ENCODE measurements at places on chromosomes 3 and 15.

DNA sequence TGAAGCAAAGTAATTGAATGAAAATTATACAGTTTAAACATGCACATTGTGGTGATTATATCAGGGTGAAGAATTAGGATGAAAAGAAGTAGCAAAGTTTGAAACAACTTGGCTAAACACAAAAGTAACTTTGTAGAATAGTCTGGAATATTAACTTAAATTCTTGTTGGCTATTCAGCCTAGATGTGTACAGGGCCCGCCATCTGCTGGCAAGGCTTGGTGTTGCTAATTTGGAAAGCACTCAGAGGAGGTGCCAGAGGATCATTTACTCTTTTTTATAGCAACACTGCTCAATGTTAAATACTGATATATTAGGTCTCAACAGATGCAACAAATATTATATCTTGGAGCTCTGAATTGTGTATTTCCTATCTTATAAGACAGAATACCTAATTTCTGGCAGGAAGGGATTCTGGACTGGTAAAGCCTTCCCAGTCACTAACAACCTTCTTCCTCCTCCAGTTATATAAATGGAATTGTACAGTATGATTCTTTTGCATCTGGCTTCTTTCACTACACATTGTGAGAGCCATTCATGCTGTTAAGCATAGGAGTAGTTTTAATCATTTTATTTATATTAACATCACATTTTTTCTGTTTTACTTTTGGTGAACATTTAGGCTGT is 36.1 kb downstream of the TTC23 start:
- peak; percentile 46 for DNase-seq

DNA sequence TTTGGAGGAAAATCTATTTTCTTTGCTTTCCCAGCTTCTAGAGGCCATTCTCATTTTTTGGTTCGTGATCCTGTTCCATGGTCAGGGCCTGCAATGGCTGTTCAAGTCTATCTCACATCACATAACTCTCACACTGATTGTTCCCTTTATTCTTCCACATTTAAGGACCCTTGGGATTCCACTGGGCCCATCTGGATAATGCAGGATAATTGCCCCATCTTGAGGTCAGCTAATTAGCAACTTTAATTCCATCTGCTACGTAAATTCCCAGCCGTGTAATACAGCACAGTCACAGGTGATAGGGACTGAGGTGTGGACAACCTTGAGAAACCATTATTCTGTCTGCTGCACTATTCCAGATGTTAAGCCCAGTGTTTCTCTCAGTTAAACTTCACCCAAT is 311.6 kb upstream of the CNTN4 start:
- DNase-seq: no peak

DNA sequence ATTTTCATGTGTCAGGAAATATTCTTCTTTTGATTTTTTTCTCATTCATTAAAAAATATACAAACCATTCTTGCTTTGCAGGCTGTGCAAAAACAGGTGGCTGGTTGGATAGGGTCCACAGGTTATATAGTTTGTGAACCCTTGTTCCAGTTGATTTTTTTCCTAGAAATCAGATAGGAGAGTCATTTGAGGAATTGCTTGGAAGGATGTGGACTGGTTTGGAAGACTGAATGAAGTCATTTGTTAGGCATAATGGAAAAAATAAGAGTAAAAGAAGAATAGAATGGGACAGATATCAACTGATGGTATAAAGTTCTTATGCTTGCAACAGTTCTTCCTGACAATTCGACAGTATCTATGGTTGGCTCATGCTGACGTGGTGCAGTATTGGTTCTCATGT is 189.4 kb downstream of the PTPRG start:
- DNase-seq: no peak

DNA sequence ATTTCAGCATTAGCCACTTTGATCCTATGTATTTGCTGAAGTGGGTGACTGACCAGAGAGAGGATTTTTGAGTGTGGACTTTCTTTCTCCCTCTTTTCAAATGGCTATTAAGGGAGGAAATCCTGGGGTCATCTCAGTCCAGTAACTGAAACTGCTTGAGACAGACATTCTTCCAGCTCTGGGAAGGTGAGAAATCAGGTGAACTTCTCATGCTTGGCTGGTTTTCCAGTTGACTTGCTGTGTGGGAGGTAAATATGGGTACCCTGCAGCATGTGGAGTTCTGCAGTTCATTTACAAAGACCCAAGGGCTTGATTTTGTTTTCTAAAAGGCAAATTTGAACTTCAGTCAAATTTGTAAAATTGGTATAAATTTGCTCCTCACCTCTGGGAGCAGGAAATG is 461.1 kb upstream of the TBL1XR1 start:
- DNase-seq: no peak

DNA sequence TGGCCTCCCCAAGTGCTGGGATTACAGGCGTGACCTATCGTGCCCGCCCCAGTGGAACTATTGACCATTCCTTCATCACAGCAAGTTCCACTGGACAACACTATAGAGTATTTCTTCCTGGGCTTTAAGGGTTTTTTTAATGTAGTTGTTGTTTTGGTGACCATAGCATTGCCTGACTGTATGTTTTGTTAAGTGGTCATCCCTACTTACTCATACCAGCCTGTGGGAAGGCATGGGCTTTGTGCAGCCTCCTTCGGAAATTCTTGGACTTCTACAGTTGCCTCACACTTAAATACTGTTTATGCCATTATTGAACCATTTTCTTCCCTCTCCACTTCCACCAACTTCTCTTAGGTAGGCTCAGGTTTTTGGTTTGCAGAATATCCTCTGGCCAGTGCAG is 19.9 kb upstream of the ALPK3 start:
- DNase-seq: no peak

GRCh38 chr15:63826528-63826927 is 7.2 kb downstream of the HERC1 start:
- DNase-seq: no peak

GRCh38 chr3:175297216-175297615 is 438.1 kb downstream of the NAALADL2 start:
- no peak for DNase-seq

- DNase-seq: peak; percentile 4
Measured at GRCh38 chr3:44584646-44585501, at the start of gene ZNF660. ZNF660 (plus strand) TSS chr3:44584964; CDS start chr3:44594194, 9,230 bp downstream.

DNA sequence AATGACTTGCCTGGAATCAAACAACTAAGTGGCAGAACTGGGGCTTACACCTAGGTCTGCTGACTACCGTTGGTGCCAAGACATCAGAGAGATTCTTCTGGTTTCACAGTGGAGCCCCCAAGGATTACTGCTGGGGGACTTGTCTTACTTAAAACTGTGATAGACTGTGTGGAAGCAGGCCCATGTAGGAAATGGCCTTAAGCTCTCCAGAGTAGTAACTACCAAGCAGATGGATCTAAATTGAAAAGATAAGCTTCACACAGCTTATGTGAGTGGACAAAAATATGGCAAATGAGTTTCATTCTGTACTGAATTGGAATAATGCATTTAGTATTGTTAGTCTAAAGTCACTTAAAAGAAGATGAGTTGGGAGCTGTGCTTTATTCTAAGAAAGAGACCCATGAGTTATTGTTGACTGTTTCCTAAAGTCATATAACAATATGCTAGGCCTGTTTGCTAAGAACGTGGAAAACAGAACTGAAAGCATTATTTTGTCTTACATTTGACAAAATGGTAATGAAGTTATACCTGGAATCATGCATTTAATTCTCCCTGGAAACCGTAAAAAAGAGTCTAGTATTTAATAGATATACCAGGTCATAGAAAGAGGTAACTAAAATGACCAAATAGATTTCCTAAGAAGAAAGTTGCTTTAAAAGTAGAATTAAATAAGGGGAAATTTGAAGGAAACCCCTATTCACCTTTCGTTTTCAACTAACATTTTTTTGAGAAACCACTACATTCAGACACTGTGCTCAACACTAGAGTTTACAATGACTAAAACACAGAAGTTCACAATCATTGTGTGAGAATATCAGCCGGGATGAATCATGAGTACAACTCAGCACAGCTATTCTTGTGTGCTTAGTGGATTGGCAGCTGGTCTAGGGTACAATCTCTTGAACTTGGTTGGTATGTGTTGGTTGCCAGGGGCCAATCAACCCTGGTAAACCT is 13.0 kb upstream of the MAPK6 start:
- DNase-seq: no peak

GRCh38 chr3:41956574-41956973 is 5.3 kb downstream of the ULK4 start:
- DNase-seq: no peak

DNA sequence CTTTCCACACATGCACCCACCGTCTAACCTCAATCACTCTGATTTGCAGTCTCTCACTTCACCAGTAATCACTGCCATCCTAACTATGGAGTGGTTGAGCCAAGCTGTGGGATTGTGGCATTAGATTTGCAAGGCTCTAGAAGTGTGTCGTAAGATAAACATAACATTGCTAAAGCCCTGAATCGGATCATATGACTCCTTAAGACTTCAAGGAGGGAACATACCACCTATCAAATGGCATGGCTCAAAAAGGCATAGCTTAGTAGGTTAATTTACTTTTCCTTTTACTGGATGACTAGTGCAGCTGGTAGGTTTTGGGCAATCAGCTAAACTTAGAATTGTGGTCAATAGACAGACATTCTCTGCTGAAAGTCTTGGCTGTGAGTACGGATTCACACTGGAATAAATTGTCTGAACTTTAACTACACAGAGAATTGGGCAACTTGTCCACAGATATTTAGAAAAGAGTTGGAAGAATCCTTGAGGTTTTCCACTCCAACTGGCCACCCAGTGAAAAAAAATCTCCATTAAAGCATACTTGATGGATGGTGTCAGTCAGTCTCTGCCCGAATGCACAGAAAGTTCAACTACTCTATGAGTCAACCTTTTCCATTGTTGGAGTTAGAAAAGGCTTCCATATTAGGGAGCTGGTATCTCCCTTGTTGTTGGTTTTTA is 476.7 kb upstream of the CBLB start:
- no peak for DNase-seq

DNA sequence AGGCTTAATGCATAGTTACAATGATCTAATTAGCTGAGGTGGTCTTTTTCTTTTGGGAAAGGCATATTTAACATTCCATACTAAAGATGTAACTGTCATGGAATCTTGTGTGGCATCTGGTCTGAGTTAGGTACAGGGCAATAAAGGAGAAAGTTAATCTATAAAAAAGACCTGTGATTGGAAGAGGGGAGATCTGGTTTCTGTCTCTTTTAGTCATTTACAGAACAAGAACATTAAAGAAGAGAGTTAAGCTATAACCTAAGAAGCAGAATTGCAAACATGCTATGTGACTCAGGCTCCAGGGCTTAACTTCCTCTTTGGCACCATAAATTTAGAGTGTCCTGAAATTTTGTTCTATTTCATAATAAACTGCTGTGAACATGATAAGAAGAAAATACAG is 47.2 kb upstream of the MME start:
- DNase-seq: no peak

DNA sequence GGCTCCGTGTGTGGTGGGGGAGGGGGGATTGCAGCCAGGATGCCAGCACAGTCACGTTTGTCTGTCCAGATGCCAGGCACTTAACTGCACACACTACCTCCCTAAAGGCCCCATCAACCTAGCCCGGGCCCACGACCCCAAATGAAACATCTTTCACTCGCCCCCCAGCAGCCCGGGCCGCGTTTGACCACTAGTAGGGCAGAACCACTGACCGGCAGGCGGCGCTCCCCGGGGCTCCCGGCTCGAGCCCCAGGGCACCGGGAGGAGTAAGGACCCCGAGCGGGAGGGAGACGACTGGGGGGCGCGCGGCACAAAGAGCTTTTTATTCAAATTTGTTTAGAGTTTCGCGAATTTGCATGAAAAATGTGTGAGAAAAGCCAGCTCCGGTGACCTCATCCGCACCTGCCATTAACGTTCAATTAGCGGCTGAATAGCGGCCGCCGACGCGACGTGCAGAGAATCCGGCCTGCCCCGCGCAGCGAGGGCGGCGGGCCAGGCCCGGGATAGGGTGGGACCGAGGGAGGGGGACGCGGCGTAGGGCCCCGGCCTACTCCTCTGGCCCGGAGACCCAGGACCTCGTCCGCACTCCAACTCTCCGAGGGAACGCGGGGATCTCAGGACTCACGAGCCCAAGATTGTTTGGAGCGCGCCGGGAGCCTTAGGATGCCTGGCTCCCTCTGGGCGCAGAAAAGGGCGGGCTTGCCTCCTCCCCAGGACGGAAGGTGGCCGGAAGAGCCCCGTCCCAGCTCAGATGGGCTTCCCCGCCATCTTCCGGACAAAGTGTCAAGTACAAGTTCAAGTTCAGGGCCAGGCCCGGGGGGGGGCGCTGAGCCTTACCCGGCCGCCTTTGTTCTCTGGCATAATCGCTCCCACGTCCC is 64.9 kb upstream of the POLG start:
- no peak for DNase-seq

GRCh38 chr3:63351159-63352007 is 73.3 kb downstream of the SYNPR start:
- DNase-seq: no peak

DNA sequence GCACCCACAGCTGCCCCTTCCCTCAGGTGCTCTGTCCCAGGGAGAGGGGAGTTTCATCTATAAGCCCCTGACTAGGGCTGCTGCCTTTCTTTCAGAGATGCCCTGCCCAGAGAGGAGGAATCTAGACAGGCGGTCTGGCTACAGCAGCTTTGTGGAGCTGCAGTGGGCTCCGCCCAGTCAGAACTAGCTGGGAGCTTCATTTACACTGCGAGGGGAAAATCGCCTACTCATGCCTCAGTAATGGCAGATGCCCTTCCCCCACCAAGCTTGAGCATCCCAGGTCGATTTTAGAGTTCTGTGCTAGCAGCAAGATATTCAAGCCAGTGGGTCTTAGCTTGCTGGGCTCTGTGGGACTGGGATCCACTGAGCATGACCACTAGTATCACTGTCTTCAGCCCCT is 181.2 kb upstream of the RARB start:
- DNase-seq: no peak

- DNase-seq: no peak
Measured at GRCh38 chr3:186152889-186153292, 44.0 kb upstream of the ETV5 start.

- DNase-seq: no peak
Measured at GRCh38 chr3:60065227-60065868, 1015.5 kb upstream of the CFAP20DC start.

DNA sequence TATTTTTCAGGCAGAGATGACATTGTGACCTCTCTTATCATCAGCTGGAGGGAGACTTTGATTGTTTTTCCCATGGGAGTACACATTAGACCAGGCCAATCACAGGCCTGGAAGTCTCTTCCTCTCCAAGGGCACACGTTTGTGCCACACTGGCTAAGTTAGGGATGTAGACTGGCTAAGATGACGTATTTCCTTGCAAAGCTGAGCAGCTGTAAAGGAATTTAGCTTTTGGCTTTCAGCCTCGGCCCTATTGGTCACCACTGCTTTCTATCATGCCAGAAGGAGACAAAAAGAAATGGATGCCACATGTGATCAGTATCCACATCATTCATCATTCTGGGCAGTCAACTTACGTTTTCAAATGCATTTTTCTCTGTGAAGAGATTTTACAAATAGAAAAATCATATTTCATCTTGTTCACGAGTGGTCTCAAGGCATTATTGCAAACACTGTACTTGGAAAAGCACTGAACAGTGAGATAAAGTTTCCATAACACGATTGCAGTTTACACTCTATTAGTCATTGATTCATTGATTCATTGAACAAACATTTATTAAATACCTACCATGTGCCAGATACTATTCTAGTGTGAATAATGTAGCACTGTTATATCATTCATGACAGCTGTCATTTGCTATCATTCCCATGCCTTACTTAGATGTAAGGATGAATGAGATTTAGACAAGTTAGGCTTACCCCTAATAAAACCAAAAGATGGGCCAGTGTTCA is 27.0 kb upstream of the RNF7 start:
- peak; percentile 5 for DNase-seq

All from thoracic aorta (tissue), 2 donors.